ENCODE measurements at places on chromosomes 13 and 19. TPM values are rescaled to one million over a fixed set of nuclear protein-coding genes. Genes with fewer than 3 reads are reported as not detected.

DNA sequence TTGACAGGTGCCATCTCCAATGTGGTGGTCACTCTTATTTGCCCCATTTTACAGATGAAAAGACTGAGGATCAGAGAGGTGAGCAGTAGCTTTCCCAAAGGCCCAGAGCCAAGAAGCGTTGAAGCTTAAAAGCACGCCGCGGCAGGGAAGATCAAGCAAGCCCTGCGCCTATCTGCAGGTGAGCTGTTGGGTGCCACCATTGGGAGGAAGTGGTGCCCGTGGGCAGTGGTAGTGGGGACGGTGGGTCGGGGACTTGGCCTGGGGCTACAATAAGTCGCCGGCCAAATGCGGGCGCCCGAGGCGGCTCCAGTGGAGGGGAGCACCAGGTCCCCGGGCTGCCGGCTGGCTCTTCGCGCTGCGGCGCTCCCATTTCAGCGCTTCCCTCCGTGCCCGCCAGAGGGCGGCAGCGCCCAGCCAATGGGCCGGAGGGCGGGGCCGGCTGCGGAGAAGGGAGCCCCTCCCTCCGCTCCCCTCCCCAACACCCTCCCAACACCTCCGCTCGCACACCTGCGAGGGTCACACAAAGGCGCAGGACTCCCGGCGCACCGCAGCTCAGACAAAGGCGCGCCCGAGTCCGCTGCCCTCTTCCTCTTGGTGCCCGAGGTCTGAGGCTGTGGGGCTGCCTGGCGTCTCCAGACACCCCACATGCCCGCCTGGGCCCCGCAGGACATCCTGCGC lies 744 bp upstream of the POU2F2 start:
- DNase-seq, result peak; percentile 91

The PRSS57 gene
- not detected for total RNA-seq

DNA sequence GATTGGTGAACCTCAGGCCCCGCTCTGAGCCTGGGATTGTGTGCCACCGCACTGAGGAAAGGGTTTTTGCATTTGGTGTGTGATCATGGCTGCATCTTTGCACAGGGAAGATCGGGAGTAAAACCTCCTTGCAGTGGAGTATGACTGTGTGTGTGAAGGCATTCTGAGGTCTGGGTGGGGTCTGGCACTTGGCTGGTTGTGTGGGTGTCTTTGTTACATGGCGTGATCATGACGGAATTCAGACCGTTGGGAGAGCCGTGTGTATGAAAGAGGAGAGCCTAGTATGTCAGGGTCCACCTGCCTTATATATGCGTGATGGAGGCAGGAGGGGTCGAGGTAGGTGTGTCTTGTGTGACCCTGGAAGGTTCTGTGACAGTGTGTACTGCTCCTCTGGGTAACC lies 740 bp upstream of the BEST2 start:
- DNase-seq, result no peak

DNA sequence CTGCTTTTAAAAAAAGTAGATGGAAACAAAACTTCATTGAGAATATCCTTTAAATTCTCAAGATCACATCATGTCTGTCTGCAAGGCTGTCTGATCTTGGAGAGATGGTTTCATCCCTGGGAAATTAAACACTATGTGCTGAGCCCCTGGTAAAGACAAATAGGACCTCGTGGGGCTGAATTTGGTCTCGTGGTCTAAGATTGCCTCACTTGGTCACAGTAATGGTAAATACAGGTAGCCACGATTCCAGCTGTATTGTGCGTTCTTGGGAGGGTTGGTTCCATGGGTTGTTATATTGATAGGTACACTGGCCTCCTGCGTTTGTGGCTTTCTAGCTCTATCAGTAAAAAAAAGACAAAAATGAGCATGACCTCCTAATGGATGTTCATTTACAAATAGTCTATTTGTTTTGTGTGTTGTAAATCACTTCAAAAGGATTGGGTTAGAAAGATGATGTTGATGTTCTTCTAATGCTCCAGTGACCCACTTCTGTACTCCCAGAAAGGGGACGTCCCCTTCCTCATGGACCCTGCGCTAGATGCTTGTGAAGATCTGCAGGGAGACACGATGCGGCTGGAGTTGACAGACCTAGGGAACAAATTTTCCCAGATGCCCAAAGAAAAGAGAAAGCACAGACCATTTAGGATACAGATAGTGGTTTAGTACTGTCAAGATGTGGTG lies 1.8 kb downstream of the CEBPG start:
- no peak for DNase-seq

The DIRAS1 gene
- 0.16 TPM for total RNA-seq

GRCh38 chr19:30577551-30578105 lies 205.4 kb downstream of the ZNF536 start:
- no peak for DNase-seq

The TBXA2R gene
- total RNA-seq, result 3.1 TPM

DNA sequence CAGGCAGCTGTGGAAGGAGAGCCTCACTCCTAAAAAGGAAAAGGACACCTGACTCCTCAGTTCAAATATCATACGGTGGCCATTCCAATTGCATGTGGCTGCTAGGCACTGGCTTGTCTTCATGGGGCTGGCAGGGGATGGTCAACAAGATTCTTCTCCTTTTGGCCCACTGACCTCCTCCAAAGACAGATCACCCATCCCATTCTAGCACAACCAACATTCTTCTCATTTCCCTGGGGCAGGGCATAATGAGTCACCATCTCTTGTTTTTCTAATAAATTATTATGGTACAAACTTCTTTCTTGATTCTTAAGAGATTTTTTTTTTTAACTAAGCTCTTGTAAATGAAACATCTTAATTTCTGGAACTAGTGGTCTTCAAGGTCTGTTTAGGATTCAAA lies 136.7 kb upstream of the NBEA start:
- no peak for DNase-seq
